ENCODE measurements at places on chromosomes 16 and 17.

DNA sequence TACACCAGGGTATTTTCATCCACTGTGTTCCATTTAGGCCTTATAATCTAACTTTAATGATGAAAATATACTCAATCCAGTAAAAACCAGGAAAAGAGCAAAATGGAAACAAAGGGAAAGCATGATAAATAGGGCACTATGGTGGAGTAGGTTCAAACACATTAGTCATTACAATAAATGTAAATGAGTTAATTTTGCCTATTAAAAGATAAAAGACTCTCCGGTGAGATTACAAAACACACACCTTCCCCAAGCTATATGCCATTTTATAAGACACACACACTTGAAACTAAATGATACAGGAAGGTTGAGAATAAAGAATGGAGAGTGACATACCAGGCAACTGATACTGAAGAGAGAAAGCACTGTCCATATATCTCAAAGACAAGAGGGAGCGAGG lies 10.0 kb downstream of the PPL start:
- DNase-seq = no peak

- no peak for DNase-seq
Measured at GRCh38 chr16:47734987-47735594, 274.0 kb downstream of the PHKB start.

GRCh38 chr17:18185391-18185790 lies 1.8 kb downstream of the ALKBH5 start:
- DNase-seq = no peak

DNA sequence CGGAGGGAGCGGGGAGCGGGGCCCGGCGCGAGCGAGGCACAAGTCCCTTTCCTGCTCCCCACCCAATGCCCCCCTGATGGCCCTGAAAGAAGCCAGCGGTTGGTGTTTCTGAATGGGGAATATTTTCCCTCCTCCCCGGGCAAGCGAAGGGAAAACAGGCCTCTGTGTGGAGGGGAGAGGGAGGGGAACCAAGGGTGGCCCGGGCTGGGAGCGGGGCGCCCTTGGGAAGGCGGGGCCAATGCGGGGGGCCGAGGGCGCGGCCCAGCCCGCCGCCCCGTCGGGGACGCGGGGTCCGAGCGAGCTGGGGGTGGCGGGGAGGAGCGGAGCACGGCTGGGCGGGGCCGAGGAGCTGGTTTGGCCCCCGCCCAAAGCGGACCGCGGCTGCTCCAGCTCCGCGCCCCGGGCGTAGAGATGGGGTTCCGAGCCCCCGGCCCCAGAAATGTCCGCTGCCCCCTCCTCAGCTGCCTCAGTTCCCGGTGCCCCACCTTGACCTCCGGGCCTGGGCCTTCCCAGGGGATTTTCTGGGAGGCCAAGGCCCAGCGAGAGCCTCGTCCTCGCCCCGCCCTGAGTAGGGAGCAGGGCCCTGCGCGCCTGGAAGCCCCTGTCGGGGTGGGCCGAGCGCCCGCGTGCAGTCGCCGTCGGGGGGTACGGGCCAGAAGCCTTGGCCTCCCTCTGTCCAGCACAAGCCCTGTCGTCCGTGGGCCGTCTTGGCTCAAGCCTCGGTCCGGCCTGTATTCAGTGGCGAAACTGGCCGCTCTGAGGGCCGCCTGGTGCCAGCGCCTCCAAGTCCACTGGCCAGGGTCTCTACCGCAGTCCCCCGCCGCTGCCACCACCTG lies 3.9 kb upstream of the HEXIM1 start:
- no peak for DNase-seq

- no peak for DNase-seq
Measured at GRCh38 chr16:13060932-13061331, 159.5 kb downstream of the SHISA9 start.

DNA sequence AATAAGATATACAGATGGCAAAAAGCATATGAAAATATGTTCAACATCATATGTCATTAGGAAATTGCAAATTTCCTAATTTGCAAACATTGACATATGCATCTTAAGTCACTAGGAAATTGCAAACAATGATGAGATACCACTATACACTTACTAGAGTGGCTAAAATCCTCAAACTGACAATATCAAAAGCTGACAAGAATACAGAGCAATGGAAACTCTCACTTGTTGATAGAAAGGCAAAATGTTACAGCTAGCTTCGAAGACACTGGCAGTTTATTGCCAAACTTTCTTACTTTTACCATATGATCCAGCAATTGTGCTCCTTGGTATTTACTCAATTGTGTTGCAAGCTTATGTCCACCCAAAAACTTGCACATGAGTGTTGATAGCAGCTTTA lies 5.0 kb upstream of the IL4R start:
- DNase-seq = no peak

DNA sequence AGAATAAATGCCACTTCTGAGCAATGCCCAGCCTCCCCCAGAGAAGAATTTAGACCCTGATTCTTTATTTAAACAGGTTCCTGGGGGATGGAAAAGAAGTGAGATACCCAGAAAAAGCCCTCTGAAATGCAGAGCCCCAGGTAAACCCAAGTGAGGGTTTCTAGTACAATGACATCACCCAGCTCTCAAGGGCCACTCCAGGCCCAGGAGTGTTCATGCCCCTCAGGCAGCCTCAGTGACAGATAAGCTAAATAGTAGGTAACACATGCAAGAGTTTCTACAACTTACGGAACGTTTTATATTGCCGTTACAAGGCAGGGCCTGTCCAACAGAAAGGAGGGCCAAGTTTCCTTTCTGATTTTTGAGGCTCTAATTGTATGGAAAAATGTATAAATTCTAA lies 683.7 kb upstream of the SALL1 start:
- no peak for DNase-seq

- no peak for DNase-seq
Measured at GRCh38 chr16:82013139-82013538, 1.9 kb upstream of the SDR42E1 start.

- DNase-seq = no peak
Measured at GRCh38 chr17:79944251-79944812, 91.3 kb downstream of the TBC1D16 start.

- DNase-seq = no peak
Measured at GRCh38 chr17:34201767-34202166, 53.3 kb upstream of the CCL2 start.

DNA sequence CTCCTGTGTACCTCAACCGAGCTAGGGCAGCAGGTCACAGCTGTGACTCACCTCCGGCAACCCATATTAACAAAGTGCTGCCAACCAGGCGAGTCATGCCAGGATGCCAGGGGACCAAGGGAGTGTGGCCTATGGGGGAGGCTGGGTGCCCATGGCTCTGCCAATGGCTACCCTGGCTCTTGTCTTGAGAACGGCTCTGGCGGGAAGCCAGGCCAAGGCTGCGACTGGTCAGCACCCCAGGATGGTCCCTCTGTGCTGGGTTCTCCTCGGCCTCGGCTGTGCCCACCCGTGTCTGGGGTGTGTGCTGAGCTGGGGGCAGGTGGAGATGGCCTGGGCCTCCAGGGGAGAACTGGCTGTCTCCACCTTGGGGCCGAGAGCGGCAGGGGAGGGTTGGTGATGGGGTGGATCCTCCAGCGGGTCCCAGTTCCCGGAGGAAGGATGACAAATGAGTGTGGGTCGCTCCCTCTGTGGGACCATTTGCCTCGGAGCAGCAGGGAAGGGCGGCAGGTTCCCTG lies 75.8 kb downstream of the MRC2 start:
- DNase-seq = no peak

DNA sequence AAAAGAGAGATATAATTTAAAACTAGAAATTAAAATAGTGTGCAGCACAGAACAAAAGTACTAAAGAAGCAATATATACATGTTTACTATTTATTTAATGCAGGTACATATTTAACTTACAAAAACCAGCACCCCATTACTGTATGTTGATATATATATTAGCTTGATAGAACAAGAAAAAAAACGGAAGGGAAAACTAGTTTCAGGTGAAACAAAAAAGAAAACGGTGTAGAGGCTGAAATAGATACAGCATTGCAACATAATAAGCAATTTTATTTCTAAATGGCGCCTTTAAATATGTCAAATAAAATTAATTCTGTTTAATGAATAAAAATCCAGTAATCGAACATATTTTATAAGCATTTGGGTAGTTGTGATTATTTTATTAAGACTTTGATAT lies 3.9 kb downstream of the HNF1B start:
- DNase-seq = no peak

DNA sequence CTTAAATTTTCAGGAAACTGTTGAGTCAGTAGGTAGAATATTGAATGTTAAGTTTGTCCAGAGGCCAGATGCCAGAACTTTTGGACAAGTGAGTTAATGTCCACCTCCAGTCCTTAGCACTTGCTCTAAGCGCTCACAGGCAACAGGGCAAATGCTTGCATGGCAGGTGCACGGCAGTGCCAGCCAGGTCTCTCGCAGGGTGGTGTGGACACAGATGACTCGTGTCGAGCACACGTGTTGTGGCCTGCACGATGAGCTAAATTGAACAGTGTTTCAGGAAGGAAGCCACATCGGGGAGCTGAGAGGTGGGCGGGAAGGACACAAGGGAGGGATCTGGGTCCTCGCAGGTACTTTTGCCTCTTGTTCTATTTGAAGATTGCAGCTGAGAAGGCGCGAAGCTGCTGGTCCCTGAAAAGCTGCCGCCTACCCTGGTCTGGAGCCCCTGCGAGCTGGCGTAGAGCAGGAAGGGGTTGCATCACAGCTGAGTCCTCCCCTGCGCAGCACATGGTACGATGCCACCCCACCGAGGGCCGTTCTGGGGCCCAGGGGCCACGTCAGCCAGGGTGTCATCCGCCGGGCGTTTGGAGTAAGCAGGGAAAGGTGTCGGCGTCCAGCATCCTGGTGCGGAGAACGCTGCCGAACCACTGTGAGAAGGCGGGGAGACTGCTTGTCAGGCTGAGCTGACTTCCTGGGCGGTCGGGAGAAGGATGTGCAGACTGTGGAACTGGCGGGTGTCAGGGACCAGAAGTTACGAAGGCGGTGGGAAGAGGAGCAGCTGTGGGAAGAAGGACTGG lies 6.3 kb downstream of the RAB40C start:
- no peak for DNase-seq

DNA sequence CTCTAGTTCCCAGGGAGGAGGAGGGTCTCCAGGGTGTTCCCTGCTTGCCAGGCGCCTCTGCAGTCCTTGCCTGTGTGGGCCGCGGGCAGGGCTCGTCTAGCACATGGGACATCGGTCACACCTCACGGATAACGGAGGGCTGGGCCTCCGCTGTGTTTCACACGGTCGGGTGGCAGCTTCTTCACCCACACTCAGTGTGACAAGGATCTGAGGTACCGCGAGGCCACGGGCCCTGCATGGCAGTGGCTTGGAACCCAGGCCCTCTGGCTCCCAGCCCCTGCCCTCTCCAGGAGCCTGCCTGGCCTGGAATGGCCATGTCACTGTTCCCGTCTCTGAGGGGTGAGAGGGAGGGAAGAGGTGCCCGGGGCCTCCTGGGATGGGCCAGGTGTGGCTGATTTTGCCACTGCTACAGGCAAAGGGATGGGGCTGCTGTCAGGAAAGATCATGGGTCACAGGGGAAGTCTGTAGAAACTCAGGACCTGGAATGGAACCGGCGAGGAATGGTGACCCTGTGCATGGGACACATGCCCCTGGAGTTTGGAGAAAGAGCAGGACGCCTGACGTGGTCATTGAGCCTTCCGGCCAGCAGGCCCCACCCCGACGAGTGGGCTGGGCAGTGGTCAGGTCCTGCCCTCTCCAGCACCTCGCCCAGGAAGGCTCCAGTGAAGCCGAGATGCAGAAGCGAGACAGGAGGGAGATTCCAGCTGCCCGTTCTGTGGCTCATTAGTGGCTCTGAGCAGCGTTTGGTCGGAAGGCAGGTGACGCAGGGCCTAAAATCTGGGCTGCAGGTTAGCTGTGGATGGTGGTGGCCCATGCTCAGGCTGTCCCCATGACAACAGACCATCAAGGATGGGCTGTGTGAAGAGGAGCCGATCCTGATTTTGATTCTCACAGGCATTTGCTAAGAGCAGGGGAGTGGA lies 76.5 kb upstream of the GSE1 start:
- DNase-seq = no peak

GRCh38 chr16:63315229-63315628 lies 1279.0 kb upstream of the CDH8 start:
- no peak for DNase-seq

- DNase-seq = no peak
Measured at GRCh38 chr17:1272701-1273100, 2.5 kb downstream of the BHLHA9 start.

DNA sequence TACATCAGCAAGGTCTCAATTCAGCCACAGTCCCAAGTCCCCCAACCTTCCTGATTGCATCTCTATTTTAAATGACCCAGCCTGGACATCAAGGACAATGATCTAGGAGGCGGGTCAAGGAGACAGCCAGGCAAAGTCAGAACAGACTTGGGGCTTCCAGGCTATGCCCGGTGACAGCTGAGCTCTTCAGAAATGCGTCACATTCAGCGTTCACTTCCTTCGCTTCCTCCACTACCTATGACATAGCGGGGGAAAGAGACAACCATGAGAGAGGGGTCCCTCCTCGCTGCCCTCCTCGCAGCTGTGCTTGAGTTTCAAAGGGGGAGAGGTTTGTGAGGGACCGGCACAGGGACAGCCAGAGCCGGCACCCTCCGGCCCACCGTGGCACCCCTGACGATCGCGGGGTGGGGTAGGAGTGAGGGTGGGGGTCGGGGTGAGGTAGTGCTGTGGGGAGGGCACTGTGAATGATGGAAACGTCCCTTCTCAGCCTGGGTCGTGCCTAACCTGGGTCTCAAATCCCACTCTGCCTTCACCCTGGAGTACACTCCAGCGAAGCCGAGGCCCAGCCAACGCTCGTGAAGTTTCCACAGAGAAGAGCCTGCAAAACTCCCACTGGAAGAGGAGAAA lies 12.3 kb upstream of the LGALS3BP start:
- no peak for DNase-seq

- no peak for DNase-seq
Measured at GRCh38 chr17:65697661-65698060, 136.2 kb upstream of the AXIN2 start.

DNA sequence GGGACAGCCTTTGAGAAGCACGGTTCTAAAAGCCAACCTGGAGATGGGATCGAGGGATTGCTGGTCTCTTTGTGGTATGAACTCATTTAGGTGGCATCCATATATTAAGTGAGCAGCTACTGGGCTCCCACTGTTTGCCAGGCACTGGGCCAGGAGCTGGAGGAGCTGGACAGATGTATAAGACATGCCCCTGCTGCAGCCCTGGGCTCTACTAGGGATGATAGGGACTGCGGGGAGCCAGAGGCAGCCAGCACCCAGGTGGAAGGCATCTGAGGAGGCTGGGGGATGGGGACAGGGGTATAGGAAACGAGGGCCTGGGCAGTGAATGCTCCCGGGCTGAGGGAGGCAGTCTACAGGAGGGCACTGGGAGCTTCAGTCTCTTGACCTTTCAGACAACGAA lies 53.0 kb upstream of the MEAK7 start:
- DNase-seq = no peak

DNA sequence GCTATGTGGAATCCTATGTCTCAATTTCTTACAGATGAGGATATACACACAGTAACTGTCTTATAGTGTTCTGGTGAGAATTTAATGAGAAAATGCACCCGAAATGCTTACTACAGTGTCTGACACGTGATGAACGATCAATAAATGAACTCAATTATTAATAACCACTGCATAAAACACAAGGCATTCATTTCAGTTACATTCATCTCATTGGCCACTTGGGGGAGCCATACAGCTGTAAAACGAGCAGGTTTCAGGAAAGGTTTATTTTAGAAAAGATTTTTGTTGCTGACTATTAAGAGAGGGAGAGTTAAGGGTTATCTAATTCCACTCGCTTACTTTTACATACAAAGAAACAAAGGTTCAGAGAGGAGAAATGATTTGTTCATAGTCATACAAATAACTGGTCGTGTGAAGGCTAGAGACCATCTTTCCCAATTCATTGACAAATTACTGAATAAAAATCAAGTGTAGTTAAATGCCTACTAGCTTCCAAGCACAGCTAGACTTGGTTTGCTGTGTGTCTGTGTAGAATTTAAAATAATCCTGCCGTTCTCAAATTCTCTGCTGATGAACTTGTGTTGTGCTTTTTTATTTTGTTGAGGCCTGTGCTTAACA lies 160.1 kb downstream of the MAP2K4 start:
- no peak for DNase-seq

All from NCI-H526 treated with DMSO at 0.1 percent for 48 hours (cell line).